ENCODE measurements at places on chromosomes 12 and 14.

GRCh38 chr12:49197256-49197655 lies 8.4 kb upstream of the TUBA1A start:
- no peak for DNase-seq

GRCh38 chr14:35829449-35829848 lies 3.3 kb downstream of the BRMS1L start:
- peak; percentile 54 for DNase-seq

DNA sequence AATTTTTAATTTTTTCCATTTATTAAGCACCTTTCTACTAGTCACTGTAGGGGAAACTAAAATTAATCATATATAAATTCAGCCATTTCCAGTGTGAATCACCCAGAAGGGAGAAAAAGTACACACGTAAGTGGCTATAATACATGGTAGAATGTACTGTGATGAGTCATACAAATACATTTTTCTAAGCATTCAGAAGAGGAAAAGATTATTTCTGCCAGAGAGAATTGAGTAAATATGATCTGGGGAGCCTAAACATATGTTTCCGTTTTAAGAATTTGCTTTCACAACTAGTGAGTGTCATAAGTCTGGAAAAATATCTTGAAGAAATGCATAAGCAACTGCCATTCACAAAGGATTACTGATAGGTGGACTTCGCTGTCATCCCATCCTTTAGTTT lies 102.8 kb downstream of the TGFB3 start:
- DNase-seq, result peak; percentile 91

DNA sequence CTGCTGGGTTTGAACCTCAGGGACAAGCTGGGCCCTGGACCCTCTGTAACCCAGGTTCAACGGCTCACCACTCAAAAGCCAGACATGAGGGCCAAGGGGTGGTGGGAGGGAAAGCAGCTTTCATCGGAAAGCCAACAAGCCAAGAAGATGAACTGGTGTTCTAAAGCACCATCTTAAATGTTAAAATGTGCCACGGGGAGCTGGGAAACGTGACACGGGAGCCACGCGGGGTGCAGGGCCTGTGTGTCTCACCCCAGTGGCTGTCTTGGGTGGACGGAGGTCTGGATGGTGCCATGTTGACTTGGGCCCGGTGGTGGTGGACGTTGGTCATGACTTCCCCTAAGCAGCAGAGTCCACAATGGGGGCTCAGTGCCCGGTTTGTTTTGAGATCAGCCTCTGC lies 97.7 kb upstream of the SFSWAP start:
- DNase-seq, result no peak

DNA sequence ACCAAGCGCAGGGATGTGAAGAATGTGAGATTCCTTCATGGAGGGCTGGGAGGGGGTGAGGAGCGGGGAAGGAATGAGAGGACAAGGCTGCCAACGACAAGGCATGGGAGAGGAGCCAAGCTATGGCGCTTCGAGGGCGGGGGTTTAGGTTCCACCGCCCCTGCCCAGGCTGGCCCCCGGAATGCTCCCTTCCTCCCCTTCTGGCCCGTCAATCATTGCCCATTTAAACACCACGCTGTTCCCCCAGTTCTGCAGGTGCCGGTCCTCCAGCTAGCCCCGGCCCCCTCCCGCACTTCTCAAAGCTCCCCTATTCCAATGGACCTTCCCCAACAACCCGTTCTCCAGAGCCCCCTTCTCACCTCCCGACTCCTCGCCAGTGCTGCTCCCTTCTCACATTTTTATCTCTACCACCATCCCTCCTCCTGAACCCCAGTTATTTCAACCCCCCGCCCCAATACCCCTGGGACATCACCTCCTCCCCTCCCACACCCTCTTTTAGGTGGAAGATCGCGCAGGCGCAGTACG lies 428 bp downstream of the RNF41 start:
- DNase-seq, result peak; percentile 94

DNA sequence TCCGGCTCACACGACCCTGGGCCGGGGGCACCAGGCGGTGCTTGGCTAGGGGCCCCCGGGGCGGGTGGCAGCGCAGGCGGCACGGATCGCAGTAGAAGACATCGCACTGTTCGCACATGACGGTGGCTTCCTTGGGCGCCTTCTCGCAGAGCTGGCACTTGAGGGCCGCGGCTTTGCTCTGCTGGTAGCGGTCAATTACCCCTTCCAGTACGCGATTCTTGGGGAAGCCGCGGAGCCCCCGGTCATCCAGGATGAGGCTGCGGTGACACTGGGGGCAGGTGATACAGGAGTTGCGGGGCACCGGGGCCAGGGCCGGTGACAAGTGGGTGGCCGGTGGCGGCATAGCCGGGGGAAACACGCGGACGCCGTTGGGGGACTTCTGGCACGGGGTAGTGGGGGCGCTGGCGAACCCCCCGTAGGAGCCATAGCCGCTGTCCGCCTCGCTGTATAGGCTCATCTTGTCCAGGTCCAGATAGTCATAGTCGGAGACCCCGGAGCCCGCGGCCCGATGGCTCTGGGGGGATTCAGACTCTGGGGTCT lies 553 bp downstream of the TRIM9 start:
- DNase-seq, result no peak

DNA sequence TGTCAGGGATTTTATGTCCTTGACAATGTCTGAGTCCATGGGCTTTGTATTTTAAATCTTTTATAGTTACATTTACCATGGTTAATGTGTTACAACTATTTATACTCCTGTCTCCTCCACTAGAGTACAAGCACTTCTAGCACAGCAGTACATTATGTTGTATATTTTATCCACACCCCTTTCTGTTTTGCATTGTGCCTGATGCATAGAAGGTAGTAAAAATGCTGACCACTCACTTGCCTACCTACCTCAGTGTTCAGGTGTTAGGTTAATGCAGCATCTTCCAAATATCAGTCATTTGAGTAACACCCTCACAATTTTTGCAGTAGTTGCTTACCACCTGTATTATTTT lies 31.1 kb upstream of the SLC38A2 start:
- DNase-seq, result no peak

DNA sequence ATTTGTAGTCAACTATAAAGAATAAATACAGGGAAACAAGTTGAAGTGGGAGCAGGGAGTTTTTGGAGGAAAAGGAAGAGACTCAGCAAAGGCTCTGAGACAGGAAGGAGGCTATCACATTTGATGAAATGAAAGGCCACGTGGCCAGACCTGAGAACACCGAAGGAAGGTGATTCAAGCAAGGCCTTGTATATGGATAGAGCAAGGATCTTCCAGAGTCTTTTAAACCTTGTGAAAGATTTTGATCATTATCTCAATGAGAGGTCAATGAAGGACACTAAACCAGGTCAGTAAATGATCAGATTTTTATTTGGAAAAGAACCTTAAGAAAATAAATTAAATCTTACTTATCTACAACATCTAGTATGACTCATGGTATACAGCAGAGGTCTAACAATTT lies 523.5 kb downstream of the SLC16A7 start:
- DNase-seq, result no peak

- DNase-seq, result no peak
These were observed 535.4 kb downstream of the RPS29 start for GRCh38 chr14:49050822-49051221.

DNA sequence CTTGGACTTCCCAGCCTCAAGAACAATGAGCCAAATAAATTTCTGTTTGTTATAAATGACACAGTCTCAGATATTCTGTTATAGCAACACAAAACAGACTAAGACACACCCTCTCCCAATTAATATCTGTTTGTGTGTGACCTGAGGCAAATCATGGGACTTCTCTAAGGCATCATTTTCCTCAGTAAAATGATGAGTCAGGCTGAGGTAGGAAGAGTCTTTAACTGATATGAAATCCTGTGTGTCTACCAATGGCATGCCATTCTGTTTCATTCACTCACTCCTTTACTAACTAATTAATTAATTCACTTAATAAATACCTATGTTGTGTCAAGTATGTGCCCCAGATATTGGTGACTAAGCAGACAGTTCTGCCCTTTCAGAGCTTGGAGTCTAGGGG lies 258.4 kb upstream of the CRY1 start:
- no peak for DNase-seq

Data from fibroblast of the aortic adventitia (primary cell).